Activated naive CD4-positive, alpha-beta T cell treated with Interleukin-2 at 50 U/mL for 16 hours (primary cell): ENCODE measurements at places on chromosomes 1 and 21.

GRCh38 chr1:160806109-160806665 lies 10.2 kb downstream of the LY9 start:
- no peak for DNase-seq

DNA sequence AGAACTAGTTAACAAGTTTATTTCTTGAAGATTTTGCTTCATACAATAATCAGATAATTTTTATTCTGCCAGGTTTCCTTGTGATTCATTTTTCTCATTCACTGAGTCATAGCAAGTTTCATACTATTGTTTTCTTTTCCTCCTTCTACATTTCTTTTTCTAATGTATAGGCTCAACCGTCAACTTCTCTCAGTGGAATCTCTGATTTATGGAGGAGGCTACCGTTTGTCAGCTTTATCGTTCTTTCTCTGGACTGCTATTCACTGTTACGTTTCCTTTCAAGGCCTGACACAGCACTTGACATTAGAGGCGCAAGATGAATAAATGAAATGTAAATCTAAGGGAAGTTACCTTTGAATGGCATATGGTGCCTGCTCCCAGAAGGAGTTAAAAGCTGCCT lies 284.3 kb upstream of the NR5A2 start:
- no peak for DNase-seq

DNA sequence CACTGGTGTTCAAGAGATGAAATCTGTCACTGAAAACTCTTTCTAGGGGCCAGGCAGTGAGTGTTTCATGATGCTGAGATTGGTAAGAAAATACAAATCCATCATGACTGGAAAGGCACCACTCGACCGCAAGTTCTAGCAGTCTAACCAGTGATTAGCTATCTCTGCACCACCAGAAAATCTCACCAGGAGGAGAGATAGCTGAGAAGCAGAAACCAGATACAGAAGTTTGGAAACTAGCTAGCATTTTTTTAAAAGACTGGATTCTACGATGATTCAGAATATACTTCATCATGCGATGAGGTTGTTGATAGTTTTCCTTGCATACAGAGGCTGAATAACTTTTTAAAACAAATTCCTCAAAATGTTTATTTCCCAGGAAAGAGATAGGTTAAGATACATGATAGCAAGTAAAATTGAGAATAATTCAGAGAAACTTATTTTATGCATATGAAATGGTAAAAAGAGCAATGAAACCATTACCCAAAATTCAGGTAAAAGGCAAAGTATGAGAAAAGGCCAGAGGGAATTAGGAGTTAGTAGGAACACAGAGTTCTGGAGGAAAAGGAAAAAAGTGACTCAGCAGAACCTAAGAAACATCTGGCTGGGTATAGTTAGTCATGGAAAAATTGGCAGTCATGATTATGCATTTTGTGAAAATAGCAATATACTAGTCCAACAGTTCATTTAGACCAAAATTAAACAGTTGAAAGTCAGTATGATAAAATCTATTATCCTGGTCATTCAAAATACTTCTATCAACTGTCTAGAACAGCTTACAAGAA lies 3.3 kb upstream of the F3 start:
- no peak for DNase-seq

- peak; percentile 40 for DNase-seq
These were observed 4.9 kb downstream of the AHDC1 start for GRCh38 chr1:27598902-27599528.

DNA sequence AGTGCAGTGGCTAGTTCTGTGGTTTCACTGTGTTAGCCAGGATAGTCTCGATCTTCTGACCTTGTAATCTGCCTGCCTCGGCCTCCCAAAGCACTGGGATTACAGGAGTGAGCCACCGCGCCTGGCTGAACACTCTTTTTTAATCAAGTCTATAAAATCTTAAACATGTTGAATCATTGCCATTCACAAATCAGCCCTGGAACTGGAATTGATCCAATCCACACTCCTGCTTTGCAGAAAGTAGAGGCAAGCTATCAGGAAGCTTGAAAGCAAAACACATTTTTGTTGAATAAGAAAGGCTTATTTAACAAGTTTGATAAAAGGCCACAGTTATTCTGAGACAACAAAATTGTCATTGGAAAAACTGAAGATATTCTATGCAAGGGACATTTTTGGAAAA lies 18.3 kb upstream of the EFHD2 start:
- no peak for DNase-seq

- DNase-seq, result no peak
These were observed 18.4 kb upstream of the TTLL10 start for GRCh38 chr1:1155258-1155657.

DNA sequence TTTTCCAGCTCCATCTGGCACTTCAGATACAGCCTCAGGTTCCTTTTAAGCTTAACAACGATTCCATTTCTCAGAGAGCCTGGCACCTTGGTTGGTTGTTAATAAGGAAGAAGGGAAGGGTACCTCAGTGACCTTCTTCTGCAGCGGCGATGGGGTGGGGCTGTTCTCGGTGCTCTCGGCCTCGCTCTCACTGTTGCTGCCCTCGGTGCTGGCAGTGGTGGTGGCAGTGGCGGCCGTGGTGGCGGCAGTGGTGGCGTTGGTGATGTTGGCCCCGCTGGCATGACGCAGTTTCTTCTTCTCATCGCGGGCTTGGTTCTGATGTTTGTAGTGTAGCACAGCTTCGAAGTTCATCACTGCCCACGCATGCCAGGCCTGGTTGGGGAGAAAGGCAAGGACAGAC lies 30.7 kb upstream of the EXOSC10 start:
- DNase-seq, result no peak

DNA sequence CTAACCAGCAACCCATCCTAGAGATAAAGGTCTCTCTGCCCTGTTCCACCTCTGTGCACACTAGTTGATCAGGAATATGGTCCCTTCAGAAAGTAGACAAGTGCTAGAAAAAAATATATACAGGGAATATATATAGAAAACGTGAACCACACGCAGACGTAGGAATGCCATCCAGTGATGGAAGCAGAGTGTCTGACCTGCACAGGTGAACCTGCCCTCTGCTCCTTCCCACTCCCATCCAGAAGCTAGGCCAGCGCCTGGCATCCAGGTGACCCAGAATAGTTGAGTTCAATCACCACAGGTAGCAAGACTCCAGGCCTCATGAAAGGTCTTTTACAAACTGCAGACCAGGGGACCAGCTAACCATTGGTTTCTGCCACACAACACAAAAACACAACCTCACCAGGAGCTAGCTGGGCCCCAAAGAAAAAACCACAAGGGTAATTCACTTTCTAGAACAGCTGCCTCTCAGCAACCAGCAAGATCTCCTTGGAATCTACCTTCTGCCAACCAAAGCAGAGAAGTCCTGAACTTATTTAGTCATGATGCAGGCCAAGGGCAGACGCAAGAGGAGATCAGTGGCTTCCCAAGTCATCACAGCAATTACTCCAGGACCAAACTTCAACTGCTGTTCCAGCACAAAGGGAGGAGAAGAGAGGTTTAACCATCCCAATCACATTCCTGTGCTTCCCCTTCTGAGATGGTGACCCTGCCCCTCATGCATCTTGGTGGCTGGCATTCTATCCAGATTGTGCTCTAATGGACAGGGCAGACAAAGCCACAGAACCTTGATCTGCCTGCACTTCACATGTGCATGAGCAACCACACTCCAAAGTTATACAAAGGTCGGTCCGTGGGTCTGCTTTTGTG lies 53.0 kb downstream of the GPR161 start:
- DNase-seq, result no peak

DNA sequence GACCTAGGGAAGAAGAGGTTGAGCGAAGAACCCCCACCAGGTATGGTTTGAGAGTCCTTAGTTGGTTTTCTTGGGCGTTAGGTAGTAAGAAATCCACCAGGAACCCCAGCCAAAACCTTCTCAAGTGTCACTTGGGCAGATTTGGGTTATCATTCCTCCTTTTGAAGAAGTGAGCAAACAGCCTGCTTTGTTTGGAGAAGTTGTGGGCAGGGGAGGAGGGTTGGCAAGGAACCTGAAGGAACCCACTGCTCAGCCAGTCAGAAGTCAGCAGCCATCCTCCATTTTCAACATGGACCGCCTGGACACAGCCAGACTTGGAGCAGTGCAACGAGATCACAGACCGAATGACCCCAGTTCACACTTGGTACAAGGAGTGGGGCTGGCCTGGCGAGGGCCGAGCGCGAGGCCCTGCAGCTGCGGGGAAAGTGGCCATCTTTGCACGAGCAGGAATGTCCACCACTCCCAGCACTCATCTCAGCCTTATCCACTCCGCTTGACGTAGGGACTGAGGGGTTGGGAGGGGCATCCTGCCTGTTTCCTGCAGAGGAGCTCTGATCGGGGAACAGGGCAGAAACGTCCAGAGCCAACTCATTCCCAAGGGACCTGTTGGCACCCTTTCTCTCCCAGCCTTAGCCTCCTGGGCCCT lies 7.2 kb downstream of the ADPRS start:
- DNase-seq, result no peak

DNA sequence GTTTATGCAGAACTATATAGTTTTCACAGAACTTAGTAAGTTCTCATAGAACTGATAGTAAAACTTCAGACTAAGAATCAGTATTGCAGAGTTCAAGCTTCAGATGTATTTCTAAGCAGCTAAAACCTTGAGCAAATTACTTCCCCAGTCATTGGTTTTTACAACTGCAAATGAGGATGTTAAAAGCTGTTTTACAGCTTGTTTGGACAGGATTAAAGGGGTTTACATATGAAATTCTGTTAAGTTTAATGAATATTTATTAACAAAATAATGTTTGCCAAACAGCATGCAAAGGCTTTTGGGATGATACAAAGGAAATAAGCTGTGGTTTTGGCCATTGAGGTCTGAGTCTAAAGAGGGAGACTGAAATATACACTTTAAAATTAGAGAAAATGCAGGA lies 39.1 kb downstream of the CRB1 start:
- no peak for DNase-seq

DNA sequence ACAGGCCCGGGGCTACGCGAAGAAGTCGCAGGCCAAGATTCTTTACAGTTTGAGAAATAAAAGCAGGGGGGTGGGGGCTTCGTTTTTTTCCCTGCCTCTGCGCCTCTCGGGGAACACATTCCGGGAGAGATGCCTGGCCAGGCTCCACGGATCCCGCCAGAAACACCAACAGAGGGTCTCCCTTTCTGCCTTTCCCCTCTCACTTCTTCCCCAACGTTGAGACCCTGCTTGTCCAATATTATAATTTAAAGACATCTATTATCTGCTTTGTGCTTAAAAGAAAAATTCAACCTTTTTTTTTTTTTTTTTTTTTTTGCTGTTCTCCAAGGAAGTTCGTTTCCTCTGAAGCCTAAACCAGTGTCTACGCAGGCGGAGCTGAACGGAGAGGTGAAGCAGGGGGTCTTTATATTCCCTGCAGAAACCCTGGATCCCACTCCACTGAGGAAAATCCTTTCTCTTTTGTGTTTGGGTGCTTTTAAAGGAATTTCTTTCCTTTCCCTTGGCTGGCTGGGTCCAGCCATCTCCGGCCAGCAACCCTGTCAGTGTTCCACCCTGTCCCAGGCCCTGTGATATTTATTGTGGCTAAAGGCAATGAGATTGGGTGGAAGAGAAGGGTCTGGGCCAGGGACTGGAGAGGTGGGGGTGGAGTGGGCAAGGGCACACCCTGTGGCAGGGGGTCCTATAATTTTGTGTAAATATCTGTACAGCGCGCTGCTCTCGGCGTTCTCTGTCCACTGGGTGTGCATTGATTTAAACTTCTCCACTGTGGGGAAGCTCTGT lies 2.2 kb downstream of the FOXD2 start:
- DNase-seq, result no peak

DNA sequence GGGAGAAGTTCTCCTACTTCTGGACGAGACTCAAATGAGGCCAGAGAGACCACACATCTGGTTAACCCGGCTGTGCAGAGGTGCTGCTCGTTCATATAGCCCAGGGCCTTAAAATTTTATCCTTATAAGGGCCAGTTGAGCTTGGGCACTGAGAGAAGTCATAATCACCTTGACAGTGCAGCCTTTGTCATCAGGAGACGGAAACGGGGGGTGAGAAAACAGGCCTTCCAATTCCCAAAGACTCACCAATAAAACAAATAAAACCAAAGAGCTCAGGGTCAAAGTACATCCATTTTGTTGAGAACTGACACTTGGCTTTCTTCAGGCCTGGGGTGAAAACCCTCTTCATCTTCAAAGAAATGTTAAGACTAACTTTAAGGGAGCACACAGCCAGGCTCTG lies 167.1 kb downstream of the TGFBR3 start:
- no peak for DNase-seq

- no peak for DNase-seq
These were observed 15.7 kb downstream of the TFB2M start for GRCh38 chr1:246550402-246550801.

DNA sequence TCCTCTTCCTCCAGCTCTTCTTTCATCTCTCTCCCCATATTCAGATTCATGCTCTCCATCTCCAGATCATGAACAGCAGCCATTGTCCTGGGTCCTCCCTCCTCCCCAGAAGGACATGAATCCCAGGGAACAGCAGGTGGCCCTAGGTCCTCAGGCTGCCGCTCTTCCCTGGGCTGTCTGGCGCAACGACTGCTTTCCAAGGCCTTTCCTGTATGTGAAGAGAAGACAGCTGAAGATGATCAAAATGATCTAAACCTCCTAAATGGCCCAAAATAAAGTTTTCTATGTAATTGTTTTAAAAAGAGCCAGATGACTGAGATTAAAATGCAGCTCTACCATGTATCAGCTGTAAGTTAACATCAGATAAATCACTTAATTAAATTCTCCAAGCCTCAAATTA lies 22.5 kb downstream of the RHBDL2 start:
- no peak for DNase-seq

DNA sequence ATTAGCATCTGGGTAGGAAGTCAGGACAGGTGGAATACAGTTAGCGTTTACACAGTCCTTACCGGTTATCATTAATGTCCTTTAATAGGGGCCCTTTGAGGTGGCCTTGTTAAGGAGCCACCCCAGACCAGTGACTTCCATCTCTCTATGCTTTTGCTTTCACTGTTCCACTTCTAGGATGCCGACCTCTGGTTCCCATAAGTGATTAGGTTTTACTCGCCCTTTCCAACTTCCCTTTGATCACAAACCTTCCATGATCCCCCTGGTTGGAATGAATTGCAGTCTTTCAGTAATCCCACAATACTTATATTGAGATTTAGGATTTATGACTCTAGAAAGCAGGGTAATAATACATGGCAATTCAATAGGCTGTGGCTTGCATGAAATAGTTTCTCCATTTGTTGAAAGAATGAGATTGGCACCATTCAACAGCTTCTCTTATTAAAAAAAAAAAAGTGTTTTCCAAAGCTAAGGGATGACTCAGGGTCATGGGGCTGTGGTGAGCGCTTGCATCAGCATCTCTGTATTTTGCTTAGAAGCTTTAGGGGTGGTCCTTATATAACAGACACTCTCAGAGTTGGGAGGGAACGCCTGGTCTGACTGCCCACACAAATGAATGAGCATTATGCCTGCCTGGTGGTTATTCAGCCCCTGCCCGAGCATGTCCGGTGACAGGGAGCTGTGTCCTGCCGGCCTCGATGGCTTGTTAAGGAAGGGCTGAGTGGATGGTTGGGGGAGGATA lies 110.5 kb downstream of the CNIH3 start:
- DNase-seq, result no peak

- DNase-seq, result no peak
These were observed 42.4 kb downstream of the GFI1 start for GRCh38 chr1:92444351-92444750.

DNA sequence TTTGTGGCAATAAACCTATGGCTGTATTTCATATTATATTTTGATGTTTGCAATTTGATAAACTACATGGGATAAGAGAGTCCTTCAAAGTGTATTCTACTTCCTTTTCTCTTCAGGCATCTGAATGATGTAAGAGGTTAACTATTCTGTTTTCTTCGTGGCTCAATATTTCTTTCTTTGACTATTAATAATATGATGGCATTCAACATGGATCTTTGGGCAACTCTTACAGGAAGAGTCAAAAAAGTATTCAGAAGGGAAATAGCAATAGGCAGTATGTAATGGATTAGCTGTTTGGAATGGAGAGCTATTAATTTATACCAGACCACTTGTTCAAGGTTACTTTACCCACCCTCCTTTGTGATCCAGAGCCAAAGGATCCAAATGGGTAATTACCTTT lies 74.4 kb downstream of the HMCN1 start:
- DNase-seq, result no peak
